AG04449 (cell line): ENCODE measurements at places on chromosomes 6 and 20.
A peak's percentile ranks its signal among the peaks of the same experiment; 100 is the strongest.

- DNase-seq: no peak
These were observed 628.0 kb upstream of the NRSN1 start for GRCh38 chr6:23498013-23498412.

- DNase-seq: no peak
These were observed 57.8 kb downstream of the KIZ start for GRCh38 chr20:21183722-21184121.

DNA sequence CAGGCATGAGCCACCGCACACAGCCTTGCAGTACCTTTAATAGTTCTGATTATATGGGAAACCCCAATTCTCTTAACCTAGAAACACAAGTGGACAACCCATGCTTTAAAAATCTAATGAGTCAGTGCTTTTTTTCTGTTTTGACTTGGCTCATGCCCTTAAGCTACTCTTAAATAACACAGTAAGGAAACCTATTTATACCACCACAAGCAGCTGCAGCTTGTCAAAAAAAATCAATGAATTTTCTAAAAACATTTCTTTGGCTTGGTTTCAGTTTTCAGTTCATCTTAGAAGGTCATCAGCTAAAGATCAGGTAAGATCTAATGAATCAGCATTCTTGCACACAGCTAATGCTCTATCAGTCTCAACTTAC, 124.1 kb upstream of the DST start:
- peak; percentile 42 for DNase-seq

GRCh38 chr20:2285613-2286012, 10.2 kb upstream of the TGM3 start:
- DNase-seq: no peak

GRCh38 chr20:41074441-41074840, 45.8 kb downstream of the TOP1 start:
- no peak for DNase-seq

DNA sequence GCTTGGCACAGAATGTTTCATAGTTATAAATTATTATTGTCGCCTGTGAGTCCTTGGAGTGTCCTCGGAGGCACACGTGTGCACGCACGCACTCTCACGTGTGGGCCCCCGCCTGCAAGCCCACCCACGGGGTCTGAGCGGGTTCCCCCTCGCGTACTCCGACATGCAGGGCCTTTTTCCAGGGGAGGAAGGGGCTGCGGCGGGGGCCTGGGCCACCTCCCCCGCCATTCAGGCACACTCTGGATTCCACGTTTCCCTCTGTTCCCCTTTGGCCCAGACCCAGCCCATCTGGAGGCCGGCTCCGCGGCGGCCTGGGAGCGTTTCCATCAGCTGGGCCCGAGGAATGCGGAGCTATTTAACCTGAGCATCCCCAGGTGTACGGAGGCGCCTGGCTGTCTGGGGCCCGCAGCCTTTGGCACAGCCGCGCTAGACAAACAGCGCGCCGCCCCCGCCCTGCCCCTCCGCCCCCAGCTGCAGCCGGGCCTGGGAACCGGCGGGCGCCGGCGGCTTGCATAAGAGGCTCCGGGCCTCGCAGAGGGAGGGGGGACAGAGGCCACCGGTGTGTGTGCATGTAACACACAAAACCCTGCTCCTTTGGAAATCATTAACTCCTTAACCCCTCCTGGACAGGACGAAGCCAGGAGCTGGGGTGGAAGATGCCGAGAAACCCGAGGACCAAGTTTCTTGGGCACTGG, 3.3 kb downstream of the ID1 start:
- no peak for DNase-seq

GRCh38 chr6:4645713-4646360, 130.4 kb upstream of the CDYL start:
- no peak for DNase-seq

DNA sequence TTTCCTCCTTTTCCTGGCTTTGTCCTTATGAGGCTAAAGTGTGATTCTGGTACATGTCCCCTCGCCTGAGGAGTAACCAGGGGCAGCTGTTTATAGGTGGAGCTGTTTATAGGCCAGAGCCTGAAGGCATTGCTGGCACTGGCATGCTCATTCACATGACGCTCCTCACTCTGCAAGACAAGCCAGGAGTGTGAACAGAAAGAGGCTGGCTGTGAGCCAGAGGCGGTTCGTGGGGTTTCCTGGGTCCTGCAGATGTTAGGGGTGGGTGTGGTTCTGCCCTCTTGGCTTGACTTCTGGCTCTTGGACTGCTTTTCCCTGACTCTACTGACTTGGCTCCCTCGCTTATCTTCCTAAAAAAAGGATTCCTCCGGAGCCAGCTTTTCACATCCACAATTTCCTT, 12.8 kb upstream of the MDFI start:
- DNase-seq: no peak

DNA sequence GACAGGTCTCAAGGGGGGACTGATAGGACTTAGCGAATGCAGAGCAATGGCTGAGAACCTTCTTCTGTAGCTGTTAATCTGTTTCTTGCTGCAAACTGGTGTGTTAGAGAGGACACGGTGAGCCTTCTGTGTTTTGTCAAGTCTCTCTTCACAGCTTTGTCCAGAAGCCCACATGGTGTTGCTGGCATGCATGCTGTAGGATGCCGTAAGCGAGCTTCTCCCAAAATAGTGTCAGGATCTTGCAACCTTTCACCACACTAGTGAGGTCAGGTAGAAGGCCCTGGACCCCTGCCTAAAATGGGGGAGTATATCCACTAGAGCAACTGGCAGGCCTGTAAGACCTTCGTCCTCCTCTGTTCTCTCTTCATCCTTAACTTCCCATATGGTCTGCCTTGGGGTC, 51.9 kb upstream of the GLP1R start:
- DNase-seq: no peak

DNA sequence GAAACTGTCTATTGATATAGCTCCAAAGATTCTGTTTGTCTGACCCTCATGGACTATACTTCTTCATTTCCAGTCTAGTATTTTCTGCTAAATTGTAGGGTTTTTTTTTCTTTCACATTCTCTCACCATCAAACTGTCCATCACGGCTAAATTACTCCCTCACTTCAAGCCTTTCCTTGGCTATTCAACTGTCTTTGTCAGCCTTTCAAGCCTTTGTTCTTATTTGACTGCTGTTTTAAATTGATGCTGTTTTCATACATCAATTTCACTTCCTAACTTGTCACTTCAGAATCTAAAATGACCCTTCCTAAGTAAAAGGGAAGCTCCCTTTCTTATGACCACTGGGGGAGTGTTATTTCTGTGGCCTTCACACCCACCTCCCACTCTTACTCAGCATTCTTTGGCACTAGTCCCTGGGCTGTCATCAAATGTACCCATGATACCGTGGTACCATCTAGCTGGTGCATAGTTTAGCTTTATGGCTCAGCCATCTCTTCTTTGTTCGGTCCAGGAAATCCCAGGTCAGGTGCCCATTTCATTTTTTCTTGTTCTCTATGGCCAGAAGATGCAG, 8.6 kb downstream of the GJA1 start:
- no peak for DNase-seq

- no peak for DNase-seq
These were observed 49.3 kb downstream of the PHIP start for GRCh38 chr6:79028641-79029314.

GRCh38 chr6:147205690-147206600, 1.7 kb downstream of the STXBP5 start:
- no peak for DNase-seq

GRCh38 chr20:13029687-13030375, 21.1 kb downstream of the SPTLC3 start:
- DNase-seq: peak; percentile 62

DNA sequence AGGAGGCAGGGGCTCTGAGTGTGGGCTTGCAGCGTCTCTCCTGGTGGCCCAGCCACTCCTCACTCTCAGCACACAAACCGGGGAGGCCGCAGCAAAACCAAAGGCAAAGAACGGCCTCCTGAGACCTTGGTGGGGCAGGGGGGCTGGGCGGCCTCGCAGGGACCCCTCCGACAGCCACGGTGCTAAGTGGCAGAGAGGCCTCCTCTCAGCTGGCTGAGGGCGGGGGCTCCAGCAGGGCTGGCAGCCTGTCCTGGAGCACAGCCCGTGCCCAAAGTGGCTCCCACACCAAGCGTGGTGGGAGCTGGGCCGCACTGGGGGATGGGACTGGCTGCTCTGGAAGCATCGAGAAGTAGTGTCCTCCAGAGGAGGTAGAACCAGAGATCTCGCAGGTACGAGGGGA, 334.4 kb downstream of the QKI start:
- no peak for DNase-seq

DNA sequence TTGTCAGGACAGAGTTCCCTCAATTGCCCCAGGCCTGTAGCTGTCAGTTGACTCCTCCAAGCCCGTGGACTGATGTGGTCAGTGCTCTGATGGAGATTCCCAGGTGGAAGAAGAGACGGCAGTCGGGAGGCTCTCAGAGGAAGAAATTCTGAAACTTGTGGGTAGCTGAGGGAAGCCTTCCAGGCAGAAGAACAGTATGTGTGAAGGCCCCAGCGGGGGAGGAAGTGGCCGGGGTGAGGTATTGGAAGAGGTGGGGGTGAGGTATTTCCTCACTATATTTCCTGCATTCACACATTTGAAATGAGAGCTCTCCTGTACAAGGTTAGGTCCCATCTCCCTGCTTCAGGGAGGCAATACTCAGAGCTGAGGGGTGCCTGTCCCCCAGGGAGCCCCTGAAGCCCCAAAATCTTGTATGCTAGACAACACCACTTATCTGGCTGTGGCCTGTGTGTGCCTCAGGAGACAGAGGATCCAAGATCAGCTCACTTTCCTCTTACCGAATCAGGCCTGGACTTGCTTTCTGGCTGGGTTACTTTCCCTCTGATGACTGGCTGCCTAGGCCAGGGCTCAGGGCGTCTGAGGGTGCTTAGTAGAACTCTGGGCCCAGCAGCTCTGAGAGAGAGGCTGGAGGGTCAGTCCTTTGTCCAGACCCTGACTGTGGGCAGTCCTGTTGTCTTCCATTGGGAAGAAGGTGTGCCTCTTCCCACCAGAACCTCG, 49.3 kb upstream of the MYL9 start:
- DNase-seq: no peak

DNA sequence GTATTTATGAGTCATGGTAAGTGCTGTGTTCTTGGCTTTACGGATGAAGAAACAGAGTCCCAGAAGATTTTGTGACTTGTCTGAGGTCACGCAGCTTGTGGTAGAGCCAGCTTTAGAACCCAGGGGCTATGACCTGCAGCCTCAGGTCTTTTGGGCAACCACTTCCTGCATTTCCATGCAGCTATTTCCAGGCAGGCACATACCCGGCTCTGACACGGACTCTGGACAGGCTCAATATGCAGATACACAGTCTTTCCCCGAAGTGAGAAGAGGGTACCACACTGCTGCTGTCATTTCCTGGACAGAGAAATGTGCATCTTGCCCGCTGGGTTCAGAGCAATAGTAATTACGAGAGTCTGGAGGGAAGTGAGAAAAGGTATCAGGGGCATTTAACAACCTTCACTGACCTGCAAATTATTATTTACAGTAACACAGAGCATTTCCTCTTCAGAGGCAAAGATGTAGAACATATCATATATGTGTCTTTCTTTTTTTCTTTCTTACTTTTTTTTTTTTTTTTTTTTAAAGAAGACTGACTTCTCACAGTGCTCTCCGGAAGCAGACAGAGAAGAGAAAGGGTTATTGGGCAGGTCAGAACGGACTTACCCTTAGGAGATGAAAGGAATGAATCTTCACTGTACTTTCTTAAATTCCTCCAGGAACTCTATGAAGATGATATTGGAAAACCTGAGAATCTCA, 185.1 kb downstream of the CLIC5 start:
- no peak for DNase-seq

DNA sequence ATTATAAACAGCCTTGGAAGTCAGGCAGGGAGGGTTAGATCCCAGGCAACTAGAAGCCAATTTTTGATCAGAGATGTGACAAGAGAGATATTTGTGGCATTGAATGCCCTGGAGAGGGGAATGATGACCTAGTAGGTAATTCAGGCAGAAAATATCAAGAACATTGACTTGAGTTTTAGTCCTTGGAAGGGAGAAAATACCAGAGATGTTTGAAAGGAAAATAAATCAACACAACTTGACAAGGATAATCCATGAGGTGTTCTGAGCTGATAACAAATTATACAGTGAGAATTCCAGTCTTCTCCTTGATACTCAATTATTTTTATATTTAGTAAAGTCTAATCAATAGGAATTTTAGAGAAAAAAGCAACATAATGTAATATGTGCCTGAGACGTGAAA, 10.6 kb upstream of the MARCKS start:
- no peak for DNase-seq

DNA sequence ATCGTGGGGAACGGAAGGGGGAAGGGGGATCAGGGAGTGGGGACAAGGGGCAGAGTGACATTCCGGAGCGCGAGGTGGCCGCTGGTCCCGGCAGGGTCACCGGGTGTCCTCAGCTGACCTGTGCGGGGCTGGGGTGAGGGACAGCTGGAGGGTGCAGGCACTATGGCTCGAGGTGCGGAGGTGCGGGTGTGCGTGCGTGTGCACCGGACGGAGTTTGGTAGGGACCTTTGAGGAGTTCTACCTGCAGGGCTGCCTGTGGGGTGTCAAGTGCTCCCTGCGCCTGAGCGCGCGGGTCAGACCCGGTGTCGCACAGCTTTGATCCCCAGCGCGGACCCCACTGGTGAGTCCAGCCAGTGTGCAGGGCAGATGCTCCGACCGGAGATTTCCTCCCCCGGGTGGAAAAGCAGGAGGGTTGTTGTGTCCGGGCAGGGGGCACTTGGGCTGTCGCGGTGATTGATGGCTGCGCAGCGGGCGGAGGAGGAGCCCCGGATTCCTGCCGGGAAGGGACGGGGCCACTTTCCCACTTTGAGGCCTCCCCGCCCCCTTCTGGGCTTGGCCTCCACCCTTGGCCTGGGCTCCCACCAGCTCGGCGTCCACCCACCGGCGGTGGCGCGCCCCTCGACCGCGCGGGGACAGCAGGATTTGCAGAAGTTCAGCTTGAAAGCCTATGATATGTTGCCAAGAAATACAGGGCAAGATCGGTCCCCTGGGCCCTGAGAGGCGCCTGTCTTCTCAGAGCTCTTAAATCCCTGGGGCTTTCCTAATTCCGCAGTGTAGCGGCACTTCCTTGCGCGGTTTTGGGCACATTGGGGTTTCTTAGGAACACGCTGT, 658 bp downstream of the RIN2 start:
- no peak for DNase-seq

- no peak for DNase-seq
These were observed 1.5 kb downstream of the EPM2A start for GRCh38 chr6:145733810-145734209.
